Activated CD8-positive, alpha-beta T cell treated with anti-CD3 and anti-CD28 coated beads for 36 hours (primary cell): ENCODE measurements at places on chromosomes 16 and 17.

DNA sequence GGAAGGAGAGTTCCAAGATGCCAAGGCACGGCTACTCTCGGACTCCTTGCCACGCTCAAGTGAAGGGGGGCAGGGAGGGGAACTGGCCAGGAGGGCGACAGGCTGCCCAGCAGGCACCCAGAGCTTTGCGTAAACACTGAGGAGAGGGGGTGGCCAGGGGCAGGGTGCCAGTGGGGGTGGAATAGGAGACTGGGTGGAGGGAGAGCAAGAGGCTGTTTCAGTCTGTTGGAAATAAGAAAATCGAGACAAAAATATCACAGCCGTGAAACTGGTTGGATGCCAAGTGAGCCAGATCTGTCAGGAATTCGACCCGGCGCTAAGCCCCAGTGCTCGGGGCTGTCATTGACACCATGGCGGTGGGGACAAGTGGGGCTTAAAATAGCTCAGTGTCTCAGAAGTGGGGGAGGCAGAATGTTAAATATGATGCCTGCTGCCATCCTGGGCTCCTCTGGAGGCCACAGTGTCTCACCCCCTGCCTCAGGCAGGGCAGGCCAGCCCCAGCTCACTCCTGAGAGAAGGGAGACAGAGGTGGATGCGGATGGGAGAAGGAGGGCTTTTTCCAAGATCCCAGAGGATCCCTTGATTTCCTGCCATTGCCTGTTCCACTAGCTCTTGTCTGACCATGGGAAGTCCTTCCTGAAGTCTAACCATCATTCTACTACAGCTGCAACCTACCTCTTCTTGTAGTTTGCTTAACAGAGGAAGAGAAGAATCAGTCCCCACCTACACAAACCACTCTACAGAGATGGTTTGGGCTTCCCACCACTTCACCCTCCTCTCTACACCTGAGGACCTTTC is 9.5 kb downstream of the PNMT start:
- no peak for DNase-seq

DNA sequence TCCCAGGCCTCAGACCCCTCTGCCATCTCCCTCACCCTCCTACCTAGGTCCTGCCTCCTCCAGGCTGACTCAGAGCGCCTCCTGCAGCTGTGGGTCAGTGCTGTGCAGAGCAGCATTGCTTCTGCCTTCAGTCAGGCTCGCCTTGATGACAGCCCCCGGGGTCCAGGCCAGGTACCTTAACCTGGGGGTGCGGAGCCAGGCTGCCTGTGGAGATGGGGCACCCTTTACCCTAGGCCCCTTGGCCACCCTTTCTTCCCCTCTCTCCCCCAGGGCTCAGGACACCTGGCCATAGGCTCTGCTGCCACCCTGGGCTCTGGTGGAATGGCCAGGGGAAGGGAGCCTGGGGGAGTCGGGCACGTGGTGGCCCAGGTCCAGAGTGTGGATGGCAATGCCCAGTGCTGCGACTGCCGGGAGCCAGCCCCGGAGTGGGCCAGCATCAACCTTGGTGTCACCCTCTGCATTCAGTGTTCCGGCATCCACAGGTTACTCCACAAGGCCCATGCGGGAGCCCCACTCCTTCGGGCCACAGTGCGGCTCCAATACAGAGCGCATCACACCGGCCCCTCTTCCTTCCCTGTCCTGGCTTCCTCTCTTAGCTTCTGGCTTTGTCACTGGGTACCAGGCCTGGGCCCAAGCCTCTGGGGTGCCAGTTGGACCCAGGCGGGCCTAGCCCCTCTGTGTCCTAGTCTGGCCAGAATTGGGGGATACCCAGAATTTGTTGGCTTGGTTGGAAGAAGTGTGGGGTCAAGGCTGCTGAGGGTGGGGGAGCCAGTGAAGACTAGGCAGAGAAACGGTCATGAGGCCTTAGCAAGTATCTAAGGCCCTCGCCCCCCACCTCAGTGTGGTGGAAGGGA is 5.0 kb upstream of the KCTD11 start:
- no peak for DNase-seq

DNA sequence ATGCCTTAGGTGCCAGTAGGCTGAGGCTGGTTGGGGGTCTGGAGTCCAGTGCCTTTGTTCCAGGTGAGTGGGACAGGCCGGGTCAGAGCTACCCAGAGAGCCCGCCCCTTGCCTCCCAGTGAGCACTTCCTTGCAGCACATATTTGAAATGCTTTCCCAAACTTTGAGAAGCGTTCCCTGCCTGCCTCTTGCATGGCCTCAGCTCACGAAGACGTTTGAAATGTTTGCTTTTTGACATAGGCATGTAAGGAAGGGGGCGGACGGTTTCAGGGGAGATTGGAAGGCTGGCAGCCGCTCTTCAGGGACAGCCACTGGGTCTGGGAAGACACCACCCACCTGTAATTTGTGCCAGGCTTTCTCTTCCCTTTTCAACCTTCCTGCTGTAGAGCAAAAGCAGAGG is 5.1 kb upstream of the FOXL1 start:
- DNase-seq = no peak

- no peak for DNase-seq
Observed at GRCh38 chr17:82088838-82089722, 9.0 kb downstream of the FASN start.

DNA sequence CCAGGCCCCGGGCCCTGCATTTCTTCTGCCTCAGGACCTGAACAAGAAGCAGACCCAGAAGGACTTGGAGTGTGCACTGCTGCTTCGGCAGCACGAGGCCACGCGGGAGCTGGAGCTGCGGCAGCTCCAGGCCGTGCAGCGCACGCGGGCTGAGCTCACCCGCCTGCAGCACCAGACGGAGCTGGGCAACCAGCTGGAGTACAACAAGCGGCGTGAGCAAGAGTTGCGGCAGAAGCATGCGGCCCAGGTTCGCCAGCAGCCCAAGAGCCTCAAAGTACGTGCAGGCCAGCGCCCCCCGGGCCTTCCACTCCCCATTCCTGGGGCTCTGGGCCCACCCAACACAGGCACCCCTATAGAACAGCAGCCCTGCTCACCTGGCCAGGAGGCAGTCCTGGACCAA is 9.2 kb downstream of the HIRIP3 start:
- DNase-seq = no peak

- no peak for DNase-seq
Observed at GRCh38 chr17:7084088-7084487, 4.0 kb upstream of the CLEC10A start.

DNA sequence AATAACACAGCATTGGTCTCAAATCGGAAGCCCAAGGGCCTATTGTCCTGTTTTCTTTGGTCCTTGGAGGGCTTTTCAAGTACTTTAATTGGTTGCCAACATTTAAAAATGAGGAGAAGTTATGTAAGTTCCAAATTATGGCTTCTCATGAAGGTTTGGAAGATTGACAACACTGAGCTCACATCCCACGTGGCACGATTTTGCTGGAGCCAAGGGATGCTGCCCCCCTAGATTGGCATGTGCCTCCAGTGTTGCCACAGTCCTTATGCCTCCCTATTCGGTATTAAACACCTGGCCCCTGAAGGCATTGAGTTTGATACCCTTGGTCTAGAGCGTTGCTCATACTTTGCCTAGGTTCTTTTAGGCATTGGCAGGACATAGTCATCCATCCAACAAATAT is 108.0 kb downstream of the ZNF18 start:
- no peak for DNase-seq

- DNase-seq = no peak
Observed at GRCh38 chr16:84482001-84482891, 22.2 kb downstream of the MEAK7 start.

GRCh38 chr17:57876023-57876865 is 26.4 kb upstream of the MRPS23 start:
- no peak for DNase-seq

DNA sequence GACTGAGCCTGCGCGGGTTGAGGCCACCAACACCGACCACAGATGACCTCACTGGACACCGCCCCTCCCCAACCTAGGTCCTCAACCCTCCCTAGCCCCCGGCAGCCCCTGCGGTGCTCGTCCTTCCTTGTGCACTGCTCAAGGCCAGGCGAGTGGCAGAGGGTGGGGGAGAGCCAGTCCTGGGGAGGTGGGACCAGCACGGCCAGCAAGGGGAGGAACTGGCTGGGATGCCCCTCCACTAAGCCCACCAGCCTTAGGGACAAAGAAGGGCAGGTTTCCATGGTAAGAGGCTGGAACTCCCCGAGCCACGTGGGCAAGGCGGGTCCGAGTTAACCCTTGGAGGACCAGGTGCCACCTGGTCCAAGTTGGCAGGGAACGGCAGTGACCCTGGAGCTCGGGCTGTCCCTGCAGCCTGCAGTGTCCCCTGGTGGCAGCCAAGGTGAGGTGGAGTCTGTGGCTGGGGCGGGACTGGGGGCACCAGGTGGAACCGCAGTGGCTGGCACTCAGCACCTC is 9.2 kb downstream of the FSCN2 start:
- peak; percentile 54 for DNase-seq

DNA sequence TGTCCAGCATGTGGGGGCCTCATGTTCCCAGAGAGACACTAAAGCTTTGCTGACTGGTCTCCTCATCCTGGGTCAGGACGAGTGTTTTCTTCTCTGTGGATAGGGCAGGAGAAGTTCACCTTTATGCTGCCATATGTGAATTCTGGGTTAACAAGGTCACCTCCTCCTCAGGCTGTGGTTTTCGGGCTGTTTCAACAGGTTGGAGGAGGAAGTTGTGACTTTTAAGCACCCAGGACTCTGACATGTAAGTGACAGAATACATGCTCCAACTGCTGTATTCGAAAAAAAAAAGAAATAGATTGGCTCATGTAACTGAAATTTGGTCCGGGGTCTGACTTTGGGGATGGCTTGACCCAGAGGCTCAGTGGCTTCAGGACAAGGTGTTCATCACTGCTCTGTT is 54.2 kb downstream of the SNX20 start:
- no peak for DNase-seq

GRCh38 chr17:66836063-66837005 is 1.4 kb downstream of the CACNG5 start:
- DNase-seq = no peak

- DNase-seq = peak; percentile 43
Observed at GRCh38 chr16:1612320-1613111, at the start of gene CRAMP1. Gene CRAMP1 (plus strand): TSS chr16:1612360. CDS start chr16:1614640, 2,280 bp downstream.

DNA sequence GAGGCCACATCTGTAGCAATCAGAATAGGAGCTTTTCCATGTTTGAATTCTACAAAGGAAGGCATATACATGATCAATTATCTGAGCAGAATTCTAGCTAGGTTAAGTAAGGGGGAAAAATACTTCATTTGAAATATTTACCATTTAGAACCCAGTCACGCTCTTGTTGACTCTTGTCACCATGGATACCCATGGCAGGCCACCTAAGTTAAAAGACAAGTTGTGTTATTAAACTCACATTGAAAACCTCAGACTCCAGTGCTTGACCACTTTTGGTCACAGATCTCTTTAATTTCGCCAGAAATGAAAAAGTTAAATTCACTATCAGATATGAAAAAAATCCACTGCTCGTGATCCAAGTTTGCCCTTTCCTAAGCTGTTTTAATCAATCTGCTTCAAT is 4.1 kb downstream of the DDX5 start:
- no peak for DNase-seq

GRCh38 chr17:7313088-7313889 is 1.9 kb downstream of the GPS2 start:
- peak; percentile 44 for DNase-seq
